ENCODE measurements at places on chromosomes 16 and 17. TPM values are rescaled to one million over a fixed set of nuclear protein-coding genes. Genes with fewer than 3 reads are reported as not detected.

The TUBB3 gene
- 7.6 TPM for total RNA-seq

The KRTAP4-1 gene
- 3.6 TPM for total RNA-seq

DNA sequence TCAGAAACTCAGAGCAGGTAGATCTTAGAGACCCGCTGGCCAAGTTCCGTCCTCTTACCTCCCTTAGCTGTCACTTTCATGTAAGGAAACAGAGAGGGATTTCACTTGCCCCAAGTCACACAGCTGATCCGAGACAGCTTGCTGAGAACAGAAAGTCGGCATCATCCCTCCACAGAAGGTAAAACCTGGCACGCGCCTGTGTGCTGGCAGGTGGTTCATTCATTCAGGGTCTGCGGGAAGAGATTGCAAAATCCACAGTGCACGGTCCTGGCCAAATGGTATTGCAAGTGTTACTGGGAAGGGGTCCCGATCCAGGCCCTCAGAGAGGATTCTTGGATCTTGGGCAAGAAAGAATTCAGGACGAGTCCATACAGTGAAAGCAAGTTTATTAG, 139.4 kb upstream of the RPH3AL start:
- no peak for DNase-seq

DNA sequence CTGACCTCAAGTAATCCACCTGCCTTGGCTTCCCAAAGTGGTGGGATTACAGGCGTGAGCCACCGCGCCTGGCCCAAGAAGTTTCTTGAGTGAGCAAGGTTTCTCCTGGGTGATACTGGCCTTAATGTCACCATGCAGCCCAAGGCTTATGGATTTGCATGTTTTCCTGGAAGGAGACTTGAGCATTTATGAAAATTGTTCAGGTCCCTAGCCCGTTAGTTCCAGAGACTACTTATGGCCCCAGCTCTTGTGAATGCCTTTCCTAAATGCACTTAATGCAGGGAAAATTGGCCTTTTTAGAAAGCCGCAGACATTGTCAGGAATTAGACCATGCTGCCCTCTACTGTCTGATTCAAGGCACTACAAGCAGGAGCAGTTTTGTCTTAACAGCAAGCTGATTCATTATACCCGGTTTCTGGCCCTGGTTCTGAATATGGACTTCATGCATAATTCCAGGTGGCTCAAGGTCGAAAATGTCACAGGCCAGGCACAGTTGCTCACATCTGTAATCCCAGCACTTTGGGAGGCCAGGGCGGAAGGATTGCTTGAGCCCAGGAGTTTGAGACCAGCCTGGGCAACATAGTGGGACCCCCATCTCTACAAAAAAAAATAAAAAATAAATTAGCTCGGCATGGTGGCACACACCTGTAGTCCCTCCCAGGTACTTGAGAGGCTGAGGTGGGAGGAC, 91.3 kb downstream of the SNX29 start:
- peak; percentile 74 for DNase-seq

- no peak for DNase-seq
Measured at GRCh38 chr16:20344611-20345010, 7.9 kb downstream of the UMOD start.

GRCh38 chr16:48409839-48410632, 24.8 kb upstream of the SIAH1 start:
- no peak for DNase-seq

The SSTR5 gene
- not detected for total RNA-seq
